ENCODE measurements at places on chromosomes 4 and X.

DNA sequence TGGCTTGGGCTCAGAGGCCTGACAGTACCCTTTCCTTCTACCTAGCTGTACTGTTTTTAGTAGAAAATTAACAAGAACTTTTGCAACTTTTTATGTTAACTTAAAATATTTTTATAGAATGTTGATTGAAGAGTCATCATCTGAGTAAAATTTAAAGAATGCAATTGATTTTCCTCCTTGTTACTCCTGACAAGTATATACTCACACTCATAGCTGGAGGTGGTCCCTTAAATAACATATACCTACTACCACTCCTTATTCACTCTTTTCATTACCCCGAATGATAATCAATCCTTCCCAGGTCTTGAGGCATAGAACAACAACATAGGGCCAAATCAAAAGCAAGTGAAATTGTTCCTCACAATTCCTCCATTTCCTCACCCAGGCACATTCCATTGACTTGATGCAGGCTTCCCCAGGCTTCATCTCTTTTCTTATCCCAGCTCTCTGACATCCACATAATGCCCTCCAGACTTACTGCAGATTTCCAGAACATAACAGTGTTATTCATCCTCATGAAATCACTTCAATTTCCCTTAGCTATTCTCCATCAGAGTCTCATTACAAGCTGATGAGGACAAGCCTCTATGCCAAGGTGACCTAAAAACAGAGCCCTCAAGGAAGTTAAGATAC lies 73.2 kb upstream of the ANXA10 start:
- no peak for DNase-seq

- no peak for DNase-seq
Observed at GRCh38 chr4:7357323-7357722, 77.4 kb downstream of the PSAPL1 start.

GRCh38 chr4:120540625-120541024 lies 381.9 kb downstream of the PRDM5 start:
- DNase-seq, result no peak

- no peak for DNase-seq
Observed at GRCh38 chr4:288891-289290, 16.4 kb downstream of the ZNF732 start.

- no peak for DNase-seq
Observed at GRCh38 chr4:2946812-2947600, 16.2 kb downstream of the NOP14 start.

GRCh38 chrX:14073556-14073955 lies 43.9 kb upstream of the GEMIN8 start:
- no peak for DNase-seq

DNA sequence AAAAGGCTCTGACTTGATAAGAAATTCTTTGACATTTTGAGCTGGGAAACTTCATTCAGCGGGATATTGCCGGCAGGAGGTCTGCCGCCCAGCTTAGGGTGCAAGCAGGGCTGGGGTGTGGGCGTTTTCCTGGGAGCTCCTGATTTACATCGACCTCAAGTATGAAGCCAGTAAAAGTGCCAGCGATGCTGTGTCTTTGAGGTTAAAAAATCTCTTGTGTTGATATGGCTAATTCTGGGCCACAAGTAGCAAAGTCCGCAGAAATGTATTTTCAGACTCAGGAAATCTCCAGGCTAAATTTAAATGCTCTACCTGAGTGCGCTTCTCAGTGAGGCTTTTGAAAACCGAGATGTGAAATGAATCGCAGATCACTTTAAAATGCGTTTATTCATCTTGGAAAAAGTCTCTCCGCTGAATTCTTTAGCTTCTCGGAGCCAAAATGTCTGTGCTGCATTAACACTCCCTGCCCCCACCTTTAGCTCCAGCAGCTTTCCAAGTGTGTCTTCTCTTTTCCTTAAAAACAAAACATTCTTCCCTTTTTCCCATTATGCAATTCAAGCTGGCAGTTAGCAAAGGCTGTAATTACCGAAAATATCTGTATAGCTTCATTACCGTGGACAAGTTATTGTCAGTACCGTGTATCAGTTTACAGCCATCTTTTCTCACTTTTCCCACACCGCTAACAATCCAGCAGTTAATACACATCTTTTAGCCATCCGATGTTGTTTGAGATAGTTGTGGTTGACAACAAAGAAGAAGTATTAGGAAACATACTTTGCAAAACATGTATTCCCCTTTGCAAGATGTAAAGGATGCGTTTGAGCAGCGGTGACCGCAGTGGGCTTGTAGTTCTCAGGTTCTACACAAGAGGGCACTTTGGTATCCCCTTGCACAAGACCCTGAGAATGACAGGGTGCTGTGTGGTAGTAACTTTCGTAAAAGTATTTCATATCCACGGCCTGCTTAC lies 136.0 kb upstream of the STX18 start:
- DNase-seq, result no peak

DNA sequence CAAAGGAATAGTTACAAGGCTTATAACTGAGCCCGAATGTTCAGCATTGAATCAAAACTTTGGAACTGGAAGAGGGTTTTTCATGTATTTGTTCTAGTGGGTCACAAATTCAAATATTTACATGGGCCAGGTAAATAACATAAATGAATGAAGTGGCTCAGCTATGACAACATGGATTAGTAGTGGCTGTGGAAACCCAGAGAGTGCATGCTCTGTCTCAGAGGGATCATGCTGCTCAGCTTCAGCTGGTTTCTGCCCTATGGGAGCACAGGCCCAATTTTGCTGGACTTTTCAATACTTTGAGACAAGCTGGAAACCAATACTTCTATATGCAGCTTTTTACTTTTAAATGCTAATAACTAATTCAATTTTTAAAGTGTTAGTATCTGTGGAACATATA lies 394.0 kb upstream of the TEX13C start:
- DNase-seq, result no peak

DNA sequence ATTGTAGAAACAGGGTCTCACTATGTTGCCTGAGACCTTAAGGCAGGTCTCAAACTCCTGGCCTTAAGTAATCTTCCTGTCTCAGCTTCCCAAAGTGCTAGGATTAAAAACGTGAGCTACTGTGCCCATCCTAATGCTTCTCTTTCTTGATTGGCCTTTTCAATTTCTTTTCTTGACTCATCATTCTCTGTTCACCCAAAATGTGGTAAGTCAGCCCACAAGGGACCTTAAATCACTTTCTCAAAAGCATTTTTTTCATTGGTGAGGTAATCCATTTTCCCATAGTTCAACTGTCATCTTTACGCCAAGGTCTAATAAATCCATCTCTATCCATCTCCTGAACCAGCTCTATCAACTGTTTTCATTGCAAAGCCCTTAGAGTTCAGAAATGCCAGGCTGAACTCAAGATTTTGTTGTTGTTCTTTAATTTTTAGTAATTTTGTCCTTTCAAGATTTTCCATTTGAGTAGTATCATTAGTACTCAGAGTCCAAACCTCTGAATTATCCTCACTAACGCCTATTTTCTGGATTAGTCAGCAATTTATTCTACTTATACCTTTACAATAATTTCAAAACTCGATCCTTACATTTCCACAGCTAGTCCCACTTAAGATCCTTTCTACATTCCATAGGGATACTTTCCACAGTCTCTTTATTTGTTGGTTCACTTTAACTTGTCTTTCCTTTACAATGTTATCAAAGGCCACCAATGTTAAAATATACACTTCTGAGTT lies 528.6 kb downstream of the IL15 start:
- no peak for DNase-seq

DNA sequence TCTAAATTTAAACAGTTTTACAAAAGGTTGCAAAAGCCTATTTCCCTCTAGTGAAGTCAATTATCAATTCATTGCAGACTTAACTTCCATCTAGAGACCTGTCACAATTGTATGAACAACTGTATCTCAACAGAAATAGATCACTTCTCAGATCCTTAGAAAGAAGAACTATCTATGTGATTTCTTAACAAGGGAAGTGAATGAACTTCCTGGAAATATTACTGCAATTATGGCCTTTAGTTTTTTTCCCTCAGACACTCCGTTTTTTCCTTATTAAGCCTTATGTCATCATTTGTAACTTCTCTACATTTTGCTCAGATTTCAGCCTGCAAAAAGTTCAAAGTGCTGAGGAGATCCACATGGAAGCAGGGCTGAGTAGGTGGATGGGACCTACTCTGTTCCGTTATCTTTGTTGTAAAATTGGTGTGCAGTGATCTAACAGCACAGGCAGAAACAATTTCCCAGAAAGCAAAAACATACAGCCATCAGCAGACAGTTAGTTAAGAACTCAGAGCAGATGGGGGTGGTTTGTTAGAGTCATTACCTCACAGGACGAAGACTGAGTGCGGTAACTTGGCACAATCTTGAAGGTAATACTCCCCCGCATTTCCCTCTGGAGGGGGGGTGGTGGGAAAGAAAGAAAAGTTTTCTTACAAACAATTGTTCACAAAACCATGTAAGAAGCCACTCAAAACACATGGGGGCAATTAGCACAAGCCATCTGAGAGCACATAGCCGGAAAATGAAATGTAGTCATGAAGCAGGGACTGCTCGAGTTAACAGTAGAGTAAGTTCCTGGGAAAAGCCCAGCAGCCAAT lies 112.3 kb downstream of the NYX start:
- DNase-seq, result no peak

- DNase-seq, result no peak
Observed at GRCh38 chr4:73853246-73853704, at the start of gene PF4V1. TSS of gene PF4V1 (plus strand) at chr4:73853296. CDS start at chr4:73853363, 67 bp downstream.

- DNase-seq, result no peak
Observed at GRCh38 chrX:108168961-108169740, 77.6 kb downstream of the ATG4A start.

DNA sequence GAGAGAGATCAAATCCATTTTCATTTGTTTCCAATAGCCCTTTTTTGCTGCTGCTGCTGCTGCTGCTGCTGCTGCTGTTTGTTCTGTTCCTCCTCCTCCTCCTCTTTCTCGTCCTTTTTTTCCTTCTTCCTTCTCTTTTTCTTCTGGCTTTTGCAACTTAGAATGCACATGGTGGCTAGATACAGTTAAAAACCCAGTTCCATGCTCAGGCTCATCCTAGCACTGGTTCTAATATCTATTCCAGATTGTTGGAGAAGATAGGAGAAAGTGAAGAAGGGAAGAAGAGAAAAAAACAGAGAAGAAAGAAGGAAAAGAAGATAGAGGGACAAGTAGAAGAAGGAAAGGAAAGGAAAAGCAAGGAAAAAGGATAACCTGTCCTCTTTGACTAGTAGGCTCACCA lies 39.7 kb downstream of the VSIG4 start:
- no peak for DNase-seq
